ENCODE measurements at places on chromosomes 3 and 15. TPM values are rescaled to one million over a fixed set of nuclear protein-coding genes. Genes with fewer than 3 reads are reported as not detected.

- DNase-seq: peak; percentile 36
Measured at GRCh38 chr3:55615694-55616295, 128.7 kb upstream of the WNT5A start.

GRCh38 chr15:94857466-94857865 lies 626.1 kb downstream of the MCTP2 start:
- DNase-seq: no peak

- no peak for DNase-seq
Measured at GRCh38 chr3:41024031-41024836, 175.1 kb upstream of the CTNNB1 start.

GRCh38 chr3:120160050-120160449 lies 65.8 kb upstream of the GSK3B start:
- DNase-seq: no peak

- DNase-seq: no peak
Measured at GRCh38 chr15:90685591-90686434, 31.3 kb upstream of the BLM start.

DNA sequence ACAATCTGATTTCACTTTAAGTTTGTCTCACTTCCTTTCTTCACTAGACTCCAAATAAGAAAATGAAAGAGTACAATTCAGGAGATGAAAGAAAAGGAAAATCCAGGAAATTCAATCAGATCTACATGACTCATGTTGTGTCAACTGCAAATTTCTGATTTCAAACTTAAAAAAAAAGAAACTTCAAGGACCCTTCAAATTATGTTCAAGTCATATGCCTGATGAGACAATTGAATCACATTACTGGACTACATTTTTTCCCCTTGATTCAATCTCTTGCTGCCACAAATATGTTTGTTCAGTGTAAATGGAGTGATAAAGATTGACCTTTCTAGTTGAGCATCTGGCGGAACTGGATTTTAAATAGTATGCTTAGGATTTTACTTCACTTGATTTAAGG lies 37.4 kb downstream of the FRMD5 start:
- DNase-seq: no peak

GRCh38 chr15:77529394-77530159 lies 103.1 kb downstream of the LINGO1 start:
- no peak for DNase-seq

GRCh38 chr3:10950476-10951294 lies 41.9 kb upstream of the SLC6A1 start:
- no peak for DNase-seq

DNA sequence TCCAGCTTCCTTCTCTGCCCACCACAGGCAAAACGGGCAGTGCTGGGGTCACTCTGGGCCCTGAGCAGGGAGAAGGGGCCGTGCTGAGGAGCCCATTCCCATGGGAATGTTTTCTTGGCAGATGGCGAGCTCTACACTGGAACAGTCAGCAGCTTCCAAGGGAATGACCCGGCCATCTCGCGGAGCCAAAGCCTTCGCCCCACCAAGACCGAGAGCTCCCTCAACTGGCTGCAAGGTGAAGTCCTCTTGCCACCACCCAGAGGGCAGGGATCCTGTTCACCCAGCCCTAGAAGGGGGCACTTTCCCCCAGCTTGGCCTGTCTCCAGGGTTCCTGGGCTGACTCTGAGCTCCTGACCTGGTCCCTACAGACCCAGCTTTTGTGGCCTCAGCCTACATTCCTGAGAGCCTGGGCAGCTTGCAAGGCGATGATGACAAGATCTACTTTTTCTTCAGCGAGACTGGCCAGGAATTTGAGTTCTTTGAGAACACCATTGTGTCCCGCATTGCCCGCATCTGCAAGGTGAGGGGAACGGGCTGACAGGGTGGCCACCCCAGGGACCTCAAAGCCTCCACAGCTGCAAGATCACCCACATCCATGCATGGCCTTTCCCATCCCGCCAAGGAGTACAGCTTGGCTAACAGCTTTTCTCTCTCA lies 12.4 kb downstream of the CIB1 start:
- peak; percentile 50 for DNase-seq

GRCh38 chr15:60226924-60227323 lies 170.9 kb downstream of the ANXA2 start:
- DNase-seq: no peak

GRCh38 chr15:27408428-27408827 lies 437.4 kb downstream of the GABRG3 start:
- no peak for DNase-seq

DNA sequence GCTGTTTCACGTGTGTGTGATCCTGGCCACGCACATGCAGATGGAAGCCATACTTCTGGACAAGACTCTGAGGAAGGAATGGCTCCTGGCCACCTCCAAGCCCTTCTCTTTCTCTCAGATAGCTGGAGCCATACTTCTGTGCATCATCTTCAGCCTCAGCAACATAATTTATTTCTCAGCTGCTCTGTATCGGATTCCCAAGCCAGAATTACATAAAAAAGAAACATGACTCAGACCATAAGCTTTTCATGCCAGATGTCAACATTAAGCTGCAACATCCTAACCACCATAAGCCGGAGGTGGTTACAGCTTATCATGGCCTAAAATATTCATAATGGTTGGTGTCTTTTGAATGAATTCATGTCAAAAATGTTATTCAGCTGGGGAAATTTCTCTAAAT lies 10.6 kb upstream of the KIF23 start:
- DNase-seq: peak; percentile 34

Gene STIMATE
- 7.5 TPM for polyA plus RNA-seq

Gene KLHDC8B
- polyA plus RNA-seq: 84.0 TPM

Gene DAZL
- polyA plus RNA-seq: not detected

Gene ADAMTSL3
- polyA plus RNA-seq: 28.7 TPM

Gene TRIP4
- 28.6 TPM for polyA plus RNA-seq

Gene PLA2G4E
- 1.8 TPM for polyA plus RNA-seq
